ENCODE measurements at places on chromosomes 1 and 21.

DNA sequence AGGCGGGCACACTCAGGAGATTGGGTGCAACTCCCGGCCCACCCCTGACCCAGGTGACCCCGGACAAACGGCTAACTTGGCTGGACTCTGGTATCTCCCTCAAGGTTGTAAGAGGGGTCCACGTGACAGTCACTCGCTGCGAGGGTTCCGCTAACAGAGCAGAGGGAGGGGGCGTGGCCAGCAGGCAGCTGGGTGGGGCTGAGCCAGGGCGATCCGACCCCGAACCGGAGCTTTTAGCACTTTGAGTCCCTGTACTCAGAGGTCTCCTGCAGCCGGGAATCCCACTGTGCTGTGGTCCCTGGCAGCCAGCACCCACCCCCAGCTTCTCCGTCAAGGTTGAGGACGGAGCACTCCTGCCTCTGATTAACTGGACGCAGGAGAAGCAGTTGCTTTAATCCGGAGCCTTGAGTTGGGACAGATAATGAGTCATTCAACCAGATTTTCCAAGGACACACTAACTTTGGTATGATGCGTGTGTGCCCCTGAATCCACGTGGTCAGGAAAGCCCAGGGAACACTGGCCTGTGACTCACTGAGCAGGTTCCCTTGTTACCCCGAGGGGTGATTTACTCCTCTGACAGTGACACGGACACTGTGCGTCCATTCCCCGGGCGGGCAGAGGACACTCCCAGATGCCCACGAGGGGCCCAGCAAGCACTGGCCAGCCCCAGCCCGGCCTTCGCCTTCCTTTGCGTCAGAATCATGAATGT, 16.8 kb downstream of the TRPM2 start:
- no peak for DNase-seq

DNA sequence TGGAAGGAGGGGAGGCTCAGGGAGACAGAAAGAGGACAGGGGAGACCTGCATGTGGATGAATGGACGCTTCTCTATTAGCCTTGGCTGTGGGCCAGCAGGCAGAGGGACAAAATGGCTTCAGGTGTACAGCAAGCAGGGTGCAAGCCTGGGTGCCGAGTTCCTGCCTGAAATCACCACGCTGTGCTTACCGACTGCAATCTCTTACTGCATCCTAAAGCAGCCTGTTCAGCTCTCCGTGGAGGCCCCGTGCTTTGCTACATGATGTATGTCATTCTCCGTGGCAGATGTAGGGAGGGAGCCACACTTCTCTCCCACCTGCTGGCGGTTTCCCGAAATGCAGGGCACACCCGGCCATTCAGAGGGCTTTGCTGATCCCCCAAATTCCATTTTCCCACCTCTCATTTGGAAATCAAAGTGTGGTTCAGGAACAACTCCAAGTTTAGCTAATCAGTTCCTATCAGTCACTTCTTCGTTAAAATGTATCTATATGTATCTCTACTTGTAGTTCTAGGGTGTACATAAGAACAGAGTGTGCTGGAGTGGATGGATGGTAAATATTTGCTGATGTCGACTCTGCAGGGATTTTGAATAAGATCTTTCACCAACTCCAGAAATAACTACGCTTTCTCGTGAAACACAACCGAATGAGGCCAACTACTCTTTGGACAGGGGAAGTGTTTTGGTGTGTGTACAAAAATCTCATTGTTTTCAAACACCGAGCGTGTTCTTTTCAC, 122.3 kb upstream of the BACE2 start:
- no peak for DNase-seq

- DNase-seq: no peak
Measured at GRCh38 chr1:33268457-33268856, 12.2 kb downstream of the ZNF362 start.

DNA sequence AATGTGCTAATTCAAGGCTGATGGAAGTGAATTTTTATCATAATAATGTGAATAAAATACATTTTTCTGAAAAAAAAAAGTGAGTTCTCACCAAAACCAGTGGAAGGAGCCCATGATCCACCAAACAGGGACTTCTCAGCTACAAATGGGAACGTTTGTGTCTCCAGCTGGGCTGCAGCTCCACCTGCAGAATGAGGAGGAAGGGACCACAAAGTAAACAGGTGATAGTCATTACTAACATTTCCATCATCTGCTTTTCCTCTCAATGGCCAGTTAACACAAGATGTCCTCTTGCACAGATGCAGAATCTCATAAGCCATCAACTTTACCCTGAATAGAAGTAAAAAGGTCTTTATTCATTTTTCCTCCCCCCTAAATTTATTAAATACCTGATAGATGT, 246.2 kb downstream of the MRPL39 start:
- DNase-seq: no peak

GRCh38 chr1:232322162-232322734, 307.7 kb downstream of the SIPA1L2 start:
- no peak for DNase-seq

DNA sequence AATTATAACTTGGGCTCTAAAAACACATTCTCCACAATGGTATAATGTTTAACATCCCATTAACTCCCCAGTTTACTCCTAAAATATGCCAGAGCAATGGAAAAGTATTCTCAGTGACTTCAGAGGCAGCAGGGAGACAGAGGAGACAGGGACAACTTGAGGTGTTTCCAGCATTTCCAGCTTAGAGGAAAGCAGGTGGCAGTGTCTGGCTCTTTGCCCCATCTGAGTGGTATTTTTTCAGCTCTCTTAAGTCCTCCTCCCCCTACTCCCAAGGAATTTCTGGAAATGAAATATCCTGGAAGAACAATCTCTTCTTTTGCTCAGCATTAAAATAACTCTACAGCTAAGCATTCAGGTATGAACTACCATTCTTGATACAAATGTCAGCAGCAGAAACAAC, 10.8 kb upstream of the ERMAP start:
- no peak for DNase-seq
